ENCODE measurements at places on chromosomes 2 and 18.
A peak's percentile ranks its signal among the peaks of the same experiment; 100 is the strongest.

DNA sequence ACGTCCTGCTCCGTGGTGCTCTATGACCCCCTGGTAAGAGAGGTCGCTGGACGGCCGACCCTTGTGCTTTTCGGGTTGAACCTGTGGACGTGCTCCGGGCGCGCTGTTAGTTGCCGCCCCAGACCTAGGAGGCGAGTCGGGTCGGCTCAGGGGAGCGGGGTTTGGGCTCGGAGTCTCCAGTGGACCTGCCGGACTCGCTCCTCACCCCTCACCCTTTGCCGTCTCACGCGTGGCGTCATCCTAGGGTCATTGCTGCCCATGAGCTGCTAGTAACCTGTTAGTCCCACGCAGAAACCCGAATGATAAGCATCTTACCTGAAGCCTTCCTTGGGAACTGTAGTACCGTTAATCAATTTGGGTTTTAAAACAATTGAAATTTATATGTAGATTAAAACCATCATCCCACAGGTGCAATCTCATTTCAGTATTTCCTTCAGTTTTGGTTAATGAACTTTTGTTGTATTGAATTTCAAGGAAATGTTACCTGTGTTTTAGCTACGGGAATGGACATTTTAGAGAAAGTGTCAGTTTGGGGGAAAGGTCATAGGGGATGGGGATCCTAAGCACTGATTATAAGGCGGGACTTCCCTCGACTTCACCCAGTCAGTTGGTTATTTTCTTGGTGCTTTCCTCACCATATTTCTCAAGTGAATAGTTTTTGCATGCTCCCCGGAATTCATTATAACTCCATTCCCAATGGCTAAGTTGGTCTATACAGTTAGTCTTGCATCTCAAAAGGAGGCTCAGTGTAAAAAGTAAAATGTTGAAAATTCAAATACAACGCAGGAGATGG is 536 bp downstream of the ELP2 start:
- peak; percentile 22 for DNase-seq

- no peak for DNase-seq
Observed at GRCh38 chr18:75249672-75250470, 39.3 kb downstream of the TSHZ1 start.

DNA sequence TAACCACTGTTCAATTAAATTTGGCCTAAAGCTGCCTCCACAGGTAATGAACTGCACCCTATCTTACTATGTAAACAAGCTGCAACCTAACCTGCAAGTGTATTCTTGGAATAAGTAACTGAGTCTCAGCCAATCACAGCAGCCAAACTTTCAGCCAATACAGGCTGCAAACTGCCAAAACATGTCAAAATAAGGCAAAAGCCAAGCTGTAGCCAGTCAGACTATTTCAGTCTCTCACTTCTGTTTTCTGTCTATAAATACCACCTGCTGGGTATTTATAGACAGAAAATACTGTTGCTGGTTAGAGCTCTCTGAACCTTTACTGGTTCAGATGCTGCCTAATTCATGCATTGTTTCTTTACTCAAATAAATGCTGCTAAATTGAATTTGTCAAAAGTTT is 14.3 kb downstream of the C2orf76 start:
- DNase-seq, result no peak

DNA sequence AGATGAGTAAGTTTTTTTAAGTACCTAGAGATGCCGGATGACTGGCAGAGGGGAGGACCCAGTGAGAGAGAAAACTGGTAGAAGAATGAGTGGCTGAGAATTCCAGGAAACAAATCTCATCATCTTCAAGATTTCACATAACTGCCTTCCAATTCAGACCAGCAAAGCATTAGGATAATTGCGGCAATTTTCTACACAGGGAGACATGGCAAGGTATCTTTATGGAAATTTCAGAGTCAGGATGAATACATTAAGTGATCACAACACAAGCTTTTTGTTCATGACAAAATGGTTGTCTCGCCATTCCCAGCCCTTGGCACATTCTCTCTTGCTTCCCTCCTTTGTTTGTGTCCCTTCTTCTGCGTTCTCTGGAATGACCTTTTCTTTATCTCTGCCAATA is 82.1 kb downstream of the ALK start:
- DNase-seq, result no peak

DNA sequence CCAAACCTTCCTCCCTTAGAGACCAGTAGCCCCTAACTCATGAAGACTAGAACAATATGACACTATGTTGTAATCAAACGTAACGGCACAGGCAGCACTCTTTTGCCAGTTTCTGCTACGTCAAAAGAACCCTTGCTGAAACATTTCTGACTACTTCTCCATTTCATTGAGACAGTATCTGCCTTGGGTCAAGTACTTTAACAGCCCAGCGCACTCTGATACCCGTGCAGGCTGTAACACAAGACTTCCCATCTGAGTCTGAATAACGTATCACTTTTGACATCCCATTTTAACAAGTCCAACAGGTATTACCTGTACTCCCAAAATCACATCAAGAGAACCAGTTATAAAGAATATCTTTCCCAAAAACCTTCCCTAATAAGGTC is 38.4 kb downstream of the TBC1D8 start:
- no peak for DNase-seq

DNA sequence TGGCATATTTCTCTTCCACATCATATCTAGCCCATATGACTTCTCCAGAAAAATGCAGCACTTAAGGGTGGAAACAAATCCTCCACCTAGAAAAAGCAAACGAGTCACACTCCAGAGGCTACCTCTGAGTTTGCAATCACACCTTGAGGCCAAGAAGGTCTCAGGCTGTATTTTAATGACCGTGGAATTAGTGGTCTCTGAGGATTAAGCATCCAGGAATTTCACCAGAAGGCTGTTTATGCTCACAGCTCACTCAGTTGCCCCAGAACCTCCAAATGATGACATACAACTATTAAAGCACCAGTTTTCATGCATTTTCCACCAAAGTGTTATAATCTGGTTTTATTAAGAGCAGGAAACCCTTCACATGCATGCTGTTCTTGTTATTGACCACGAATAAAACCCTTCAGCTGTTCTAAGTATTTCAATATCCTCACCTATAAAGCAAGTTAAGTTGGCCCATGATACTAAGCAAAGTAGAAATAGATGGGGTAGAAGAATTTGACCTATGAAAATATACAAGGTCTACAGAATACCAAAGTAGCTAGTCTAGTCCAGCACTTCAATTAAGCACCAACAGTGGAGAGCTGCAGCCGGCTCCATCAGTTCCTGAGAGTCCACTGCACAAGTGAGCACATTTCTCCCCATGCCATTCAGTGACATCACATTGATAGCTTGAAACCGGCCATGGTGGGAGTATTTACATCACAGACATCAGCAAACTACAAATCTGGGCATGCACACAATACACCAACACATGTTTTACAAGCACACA is 39.5 kb upstream of the SLC14A1 start:
- no peak for DNase-seq

DNA sequence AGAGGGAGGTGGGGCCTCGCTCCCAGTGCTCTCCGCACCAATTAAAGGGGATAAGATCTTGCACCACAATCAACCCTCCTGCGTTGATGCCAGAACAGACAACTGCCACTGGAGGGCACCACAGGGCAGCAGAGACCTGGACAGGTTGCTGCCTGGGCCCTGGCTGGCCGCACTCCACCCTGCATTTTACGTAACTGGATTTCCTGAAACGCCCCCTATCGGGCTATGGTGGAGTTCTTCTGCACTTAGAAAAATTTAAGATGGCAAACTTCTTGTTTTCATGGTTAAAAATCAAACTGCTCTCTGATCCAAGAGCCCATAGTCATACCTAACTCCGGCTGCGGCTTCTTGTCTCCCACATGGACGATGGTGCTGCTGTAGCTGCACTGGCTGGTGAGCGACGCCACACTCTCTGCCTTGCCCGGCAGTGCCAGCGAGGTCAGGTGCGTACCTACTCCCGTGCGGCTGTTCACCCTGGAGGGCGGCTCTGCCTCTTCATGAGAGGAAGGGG is 16.8 kb upstream of the HES6 start:
- peak; percentile 95 for DNase-seq

DNA sequence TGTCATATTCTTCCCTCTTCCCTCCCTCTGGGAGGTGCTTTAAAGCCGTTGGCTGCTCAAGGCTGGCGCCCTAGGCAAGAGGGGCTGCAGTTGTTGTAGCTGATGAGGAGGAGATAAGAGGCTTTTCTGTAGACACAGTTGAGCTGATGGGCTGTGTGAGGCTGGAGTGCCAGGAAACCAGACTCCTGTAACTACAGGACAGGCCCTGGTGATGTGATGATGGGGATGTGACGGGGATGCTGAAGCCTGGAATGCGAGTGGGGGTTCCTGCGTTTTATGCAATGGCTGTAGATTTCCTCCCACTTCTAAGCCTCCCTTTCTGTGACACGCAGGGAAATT is 5.7 kb upstream of the EFR3B start:
- peak; percentile 59 for DNase-seq

DNA sequence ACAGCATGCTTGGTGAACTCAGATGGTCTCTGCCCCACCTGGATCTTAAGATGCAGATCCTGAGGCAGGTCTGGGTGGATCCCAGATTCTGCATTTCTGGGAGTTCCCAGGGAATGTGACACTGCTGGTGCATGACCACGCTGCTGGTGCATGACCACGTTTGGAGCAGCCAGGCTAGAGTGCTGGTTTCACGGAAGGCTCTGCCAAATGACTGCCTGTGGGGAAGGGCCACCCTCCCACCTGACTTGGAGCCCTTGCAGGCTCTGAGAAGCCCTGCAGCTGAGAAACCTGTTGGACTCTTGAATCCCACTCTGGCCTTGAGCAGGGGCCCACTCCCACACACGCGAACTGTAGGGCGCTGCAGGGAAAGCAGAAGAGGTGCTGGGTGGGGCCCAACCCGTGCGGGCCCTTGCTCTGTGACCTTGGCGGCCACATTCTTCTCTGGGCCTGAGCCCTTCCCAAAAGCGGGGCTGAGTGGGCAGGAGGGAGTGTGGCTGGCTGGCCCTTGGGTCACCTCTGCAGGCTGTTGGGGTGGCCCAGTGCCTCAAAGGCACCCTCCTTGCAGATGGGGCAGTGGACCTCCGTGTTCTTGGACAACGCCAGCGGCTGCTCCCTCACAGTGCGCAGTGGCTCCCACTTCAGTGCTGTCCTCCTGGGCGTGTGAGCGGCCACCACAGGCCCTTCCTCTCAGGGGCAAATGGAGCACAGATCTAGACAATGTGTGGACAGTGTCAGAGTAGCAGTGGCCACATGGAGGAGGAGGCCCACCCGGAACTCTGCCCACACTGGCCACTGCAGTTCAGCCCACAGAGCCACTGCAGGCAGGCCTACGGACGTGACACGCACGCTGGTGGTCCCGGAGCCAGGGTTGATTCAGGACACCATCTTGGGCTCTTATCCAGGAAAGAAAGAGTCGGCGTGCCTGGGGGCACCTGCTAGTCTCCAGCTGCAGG is 7.9 kb downstream of the ERFE start:
- peak; percentile 25 for DNase-seq

- DNase-seq, result no peak
Observed at GRCh38 chr2:75523313-75524275, 37.1 kb downstream of the EVA1A start.

GRCh38 chr2:52336951-52337350 is 1305.0 kb upstream of the NRXN1 start:
- no peak for DNase-seq

DNA sequence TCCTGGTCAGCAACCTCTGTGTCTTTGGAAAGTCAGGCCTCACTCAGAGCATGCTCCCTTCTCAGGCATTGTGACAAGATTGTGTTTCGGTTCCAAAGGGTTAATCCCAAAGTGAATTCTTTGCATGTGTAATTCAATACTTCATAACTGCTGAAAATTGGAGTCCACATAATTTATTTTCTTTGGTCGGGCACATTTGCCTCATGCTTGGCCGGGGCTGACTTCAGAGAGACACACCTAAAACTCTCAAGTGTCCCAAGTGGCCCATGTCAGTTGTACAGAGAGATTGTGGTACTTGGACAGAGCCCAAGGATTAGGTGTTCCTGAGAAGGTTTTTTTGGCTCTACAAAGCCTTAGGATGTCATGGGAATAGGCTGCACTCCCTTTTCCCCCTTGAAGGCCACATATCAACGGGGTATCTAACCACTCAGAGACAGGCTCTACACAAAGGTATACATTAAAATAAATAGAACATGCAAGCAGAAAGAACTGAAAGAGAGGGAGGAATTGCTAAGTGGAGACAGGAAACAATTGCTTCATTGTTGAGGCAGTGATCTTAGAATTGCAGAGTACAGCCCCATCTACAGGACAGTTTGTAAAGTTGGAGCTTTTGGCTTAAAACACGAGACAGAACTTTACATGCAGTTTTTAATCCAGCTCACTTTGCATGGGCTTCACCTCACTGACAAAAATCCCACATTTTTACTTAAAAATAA is 1232.3 kb upstream of the ZEB2 start:
- DNase-seq, result peak; percentile 22

- DNase-seq, result no peak
Observed at GRCh38 chr2:15619076-15619475, 27.4 kb downstream of the DDX1 start.

GRCh38 chr2:73070643-73071359 is 711 bp downstream of the SFXN5 start:
- DNase-seq, result peak; percentile 81

- DNase-seq, result peak; percentile 88
Observed at GRCh38 chr2:106542746-106543359, 55.7 kb downstream of the CD8B2 start.

All from SK-N-SH (cell line).